ENCODE measurements at places on chromosomes 5 and 9.

DNA sequence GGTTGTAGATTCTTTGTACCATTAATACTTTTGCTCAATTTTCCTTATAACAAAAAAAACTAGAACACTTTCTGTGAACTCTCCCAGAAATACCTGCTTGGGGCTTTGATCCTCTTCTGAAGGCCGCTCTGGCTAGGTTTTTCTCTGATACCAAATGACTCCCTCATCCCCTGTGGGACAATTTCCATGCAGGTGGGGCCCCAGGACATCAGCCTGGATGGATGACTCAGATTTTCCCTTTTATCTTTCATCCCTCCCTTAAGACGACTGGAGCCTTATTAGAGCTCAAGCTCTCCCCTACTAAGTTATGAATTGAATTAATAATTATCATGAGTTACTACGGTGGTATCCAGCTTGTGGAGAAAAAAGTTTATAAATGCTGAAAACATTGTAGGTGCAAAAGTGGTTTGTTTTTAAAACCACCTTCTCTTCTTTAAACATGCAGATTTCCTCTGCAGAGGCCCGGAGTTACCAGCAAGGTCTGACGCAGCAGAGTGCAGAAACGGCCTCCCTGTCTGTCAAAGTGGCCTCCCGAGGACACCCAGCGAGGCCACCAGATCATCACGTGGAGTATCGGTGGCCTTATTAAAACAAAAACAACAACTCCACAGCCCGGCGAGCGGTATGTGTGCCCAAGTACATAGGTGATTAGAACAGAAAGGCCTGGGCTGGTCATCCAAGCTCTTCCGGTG, 50.8 kb upstream of the IRX4 start:
- no peak for DNase-seq

- no peak for DNase-seq
Observed at GRCh38 chr5:161399996-161400562, 146.4 kb downstream of the GABRB2 start.

GRCh38 chr9:75548871-75549270, 341.6 kb upstream of the PCSK5 start:
- DNase-seq: no peak

DNA sequence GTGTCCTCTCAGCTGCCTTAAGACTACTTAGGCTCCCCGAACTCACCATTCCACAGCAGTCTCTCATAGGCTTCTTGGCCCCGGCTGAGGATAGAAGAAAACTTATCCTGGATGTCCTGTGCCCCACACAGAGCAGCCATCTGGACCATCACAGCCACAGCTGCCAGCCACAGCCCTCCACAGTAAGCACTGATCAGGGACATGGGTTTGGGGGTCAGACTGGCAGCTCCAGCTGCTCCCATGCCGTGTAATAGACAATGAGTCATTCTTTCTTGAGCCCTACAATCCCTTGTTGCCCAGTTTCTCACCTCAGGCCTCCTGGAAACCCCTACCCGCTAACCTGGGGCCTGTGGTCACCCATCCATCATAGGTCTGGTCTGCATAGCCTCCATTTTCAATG, 5.7 kb downstream of the CREB3 start:
- no peak for DNase-seq

DNA sequence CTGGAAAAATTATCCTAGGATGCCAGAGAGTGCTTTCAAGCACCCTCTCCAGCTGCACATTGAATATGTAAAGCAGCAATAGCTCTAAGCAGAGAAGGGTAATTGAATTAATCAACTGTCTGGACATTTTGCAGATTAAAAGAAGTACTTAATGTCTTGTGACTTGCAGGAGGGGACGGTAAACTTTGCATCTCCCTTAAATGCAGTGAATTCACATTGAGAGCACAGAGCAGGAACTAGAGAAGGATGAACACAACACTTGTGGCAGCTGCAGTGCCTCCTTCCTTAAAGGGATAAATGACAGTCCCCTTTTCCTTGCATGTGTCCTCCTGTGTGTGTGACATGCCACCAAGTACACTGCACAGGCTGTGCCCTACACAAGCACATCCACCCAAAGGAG, 7.4 kb upstream of the CDK5RAP2 start:
- no peak for DNase-seq
